ENCODE measurements at places on chromosomes 5 and 9.

GRCh38 chr9:18422296-18423036, 51.5 kb upstream of the ADAMTSL1 start:
- no peak for DNase-seq

DNA sequence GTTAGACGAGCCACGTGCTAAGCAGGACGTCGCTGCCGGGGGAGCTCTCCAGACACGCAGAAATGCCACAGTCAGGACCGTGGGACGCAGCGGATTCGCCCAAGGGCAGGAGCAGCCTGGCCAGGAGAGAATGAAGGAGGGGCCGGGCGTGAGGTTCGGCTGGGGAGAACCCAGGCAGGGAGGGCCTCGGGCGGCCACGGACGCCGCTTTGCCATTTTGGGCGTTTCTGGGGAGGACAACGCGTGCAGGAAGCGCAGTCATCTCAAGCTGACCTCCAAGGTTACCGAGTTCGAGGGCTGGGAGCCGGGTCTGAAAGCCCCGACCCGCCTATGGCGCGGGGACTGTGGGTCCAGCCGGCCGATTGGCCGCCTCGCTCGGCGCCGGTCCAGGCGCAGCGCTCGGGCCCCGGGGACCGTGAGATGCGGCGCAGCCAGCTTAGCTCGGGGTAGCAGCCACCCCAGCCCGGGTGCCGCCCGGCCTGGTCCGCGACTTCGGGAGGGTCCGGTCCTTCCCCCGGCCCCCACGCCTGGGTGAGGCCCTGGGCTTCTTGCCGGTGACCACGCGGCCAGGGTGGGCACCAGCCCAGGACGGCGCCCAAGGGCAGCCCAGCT, 760 bp upstream of the MAN1B1 start:
- no peak for DNase-seq

GRCh38 chr5:133552925-133553525, 59.3 kb downstream of the FSTL4 start:
- DNase-seq, result no peak

DNA sequence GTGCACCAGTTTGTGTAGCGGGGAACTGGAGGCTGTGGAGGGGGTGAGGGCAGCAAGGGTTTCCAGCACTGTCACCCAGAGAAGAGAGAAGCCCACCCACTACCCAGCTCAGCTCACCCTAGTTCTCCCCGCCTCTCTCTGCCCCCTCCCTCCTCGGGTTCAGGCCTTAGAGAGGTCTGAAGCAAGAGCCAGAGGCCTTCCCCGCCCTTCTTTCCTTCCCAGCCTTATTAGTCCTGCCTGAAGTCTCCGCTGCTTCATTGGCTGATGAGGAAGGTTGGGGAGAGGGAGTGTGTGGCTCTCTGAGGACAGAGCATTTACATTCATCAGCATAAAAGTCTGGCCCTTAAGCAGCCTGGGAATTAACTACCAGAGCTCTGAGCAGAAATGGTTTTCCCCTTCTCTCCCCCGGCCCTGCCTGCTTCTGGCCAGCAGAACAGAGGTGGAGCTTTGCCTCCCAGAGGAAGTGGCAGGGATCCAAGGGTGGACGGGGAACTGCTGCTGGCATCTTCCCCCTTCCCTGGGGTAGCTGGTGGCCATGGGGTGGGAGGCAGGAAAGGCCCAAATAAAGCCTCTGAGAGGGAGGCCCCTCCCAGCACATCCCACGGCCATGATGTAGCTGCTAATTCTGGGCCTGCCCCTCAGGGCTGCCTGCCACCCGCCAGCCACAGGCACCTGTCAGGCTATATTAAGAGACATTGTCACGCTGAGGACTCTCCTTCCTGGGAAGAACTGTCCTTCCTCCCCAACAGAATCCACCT, 4.1 kb downstream of the DNAJB5 start:
- peak; percentile 90 for DNase-seq

GRCh38 chr9:111831371-111832108, 36.8 kb upstream of the SHOC1 start:
- DNase-seq, result no peak

DNA sequence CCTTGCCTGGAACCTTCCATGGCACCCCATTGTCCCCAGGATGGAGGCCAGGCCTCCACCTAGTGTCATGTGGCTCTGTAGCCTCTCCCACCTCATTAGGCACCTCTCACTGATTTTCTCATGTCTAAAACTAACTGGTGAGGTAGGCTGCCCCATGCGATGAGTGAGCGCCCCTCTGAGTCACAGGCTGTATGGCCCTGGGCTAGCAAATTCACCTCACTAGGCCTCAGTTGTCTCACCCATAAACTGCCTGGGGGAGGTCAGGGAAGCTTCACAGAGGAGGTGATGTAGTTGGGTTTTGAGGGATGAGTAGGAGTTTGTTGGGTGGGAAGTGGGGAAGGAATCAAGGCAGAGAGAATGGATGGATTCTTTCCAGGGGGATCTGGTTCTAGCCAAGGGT, 8.8 kb downstream of the RXRA start:
- DNase-seq, result no peak

- no peak for DNase-seq
These were observed 35.2 kb downstream of the ZCCHC7 start for GRCh38 chr9:37155601-37156000.

DNA sequence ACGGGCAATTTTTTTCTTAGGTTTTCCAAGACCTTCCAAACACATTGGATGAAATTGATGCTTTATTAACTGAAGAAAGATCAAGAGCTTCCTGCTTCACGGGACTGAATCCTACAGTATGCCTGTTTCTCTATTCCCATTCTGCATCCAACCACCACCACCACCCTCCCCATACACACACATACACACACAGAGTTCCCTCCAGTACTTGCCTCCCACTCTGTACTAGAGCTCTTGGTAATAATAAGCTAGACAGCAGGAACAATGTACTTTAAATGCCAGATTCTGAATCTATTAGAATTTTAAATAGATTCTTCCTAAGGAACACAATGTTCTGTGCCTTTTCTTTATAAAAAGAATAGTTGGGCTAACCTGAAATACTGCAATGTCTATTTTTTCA, 67.4 kb downstream of the KLF9 start:
- DNase-seq, result no peak

- DNase-seq, result no peak
These were observed 9.6 kb downstream of the PFDN1 start for GRCh38 chr5:140293091-140293848.

DNA sequence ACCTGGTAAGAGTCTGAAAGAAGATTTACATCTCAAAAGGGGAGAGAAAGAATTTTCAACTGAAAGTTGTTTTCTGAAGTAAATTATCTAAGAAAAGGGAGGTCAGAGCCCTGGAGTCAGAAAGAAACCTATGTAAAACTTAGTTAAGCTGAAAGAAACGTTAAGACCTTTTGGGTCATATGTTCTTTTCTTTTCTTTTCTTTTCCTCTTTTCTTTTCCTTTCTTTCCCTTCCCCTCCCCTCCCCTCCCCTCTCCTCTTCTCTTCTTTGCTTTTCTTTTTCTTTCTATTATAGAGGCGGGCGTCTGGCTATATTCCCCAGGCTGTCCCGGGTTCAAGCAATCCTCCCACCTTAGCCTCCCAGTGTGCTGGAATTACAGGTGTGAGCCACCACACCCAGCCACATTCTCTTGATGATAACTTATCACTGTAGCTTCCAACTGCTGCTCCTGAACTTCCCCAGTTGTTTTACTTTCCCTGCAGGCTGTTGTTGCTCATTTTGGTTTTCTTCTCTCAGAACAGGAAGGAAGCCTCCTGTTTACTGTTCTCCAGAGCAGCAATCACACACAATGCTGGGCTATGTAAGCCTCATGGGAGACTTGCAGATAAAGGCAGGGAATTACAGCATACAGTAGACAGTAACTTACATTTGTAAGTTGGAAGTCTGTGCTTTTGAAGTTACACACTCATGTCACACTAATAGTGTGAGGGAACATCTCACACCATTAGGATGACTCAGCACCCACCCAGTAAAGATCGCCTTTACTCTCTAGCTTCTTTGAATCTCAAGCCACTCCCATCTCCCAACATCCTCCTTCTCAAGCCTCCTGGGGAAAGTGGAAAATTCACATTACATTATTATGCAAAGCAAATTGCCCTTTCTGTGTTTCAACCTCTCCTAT, 2216.6 kb upstream of the WWC1 start:
- DNase-seq, result no peak

DNA sequence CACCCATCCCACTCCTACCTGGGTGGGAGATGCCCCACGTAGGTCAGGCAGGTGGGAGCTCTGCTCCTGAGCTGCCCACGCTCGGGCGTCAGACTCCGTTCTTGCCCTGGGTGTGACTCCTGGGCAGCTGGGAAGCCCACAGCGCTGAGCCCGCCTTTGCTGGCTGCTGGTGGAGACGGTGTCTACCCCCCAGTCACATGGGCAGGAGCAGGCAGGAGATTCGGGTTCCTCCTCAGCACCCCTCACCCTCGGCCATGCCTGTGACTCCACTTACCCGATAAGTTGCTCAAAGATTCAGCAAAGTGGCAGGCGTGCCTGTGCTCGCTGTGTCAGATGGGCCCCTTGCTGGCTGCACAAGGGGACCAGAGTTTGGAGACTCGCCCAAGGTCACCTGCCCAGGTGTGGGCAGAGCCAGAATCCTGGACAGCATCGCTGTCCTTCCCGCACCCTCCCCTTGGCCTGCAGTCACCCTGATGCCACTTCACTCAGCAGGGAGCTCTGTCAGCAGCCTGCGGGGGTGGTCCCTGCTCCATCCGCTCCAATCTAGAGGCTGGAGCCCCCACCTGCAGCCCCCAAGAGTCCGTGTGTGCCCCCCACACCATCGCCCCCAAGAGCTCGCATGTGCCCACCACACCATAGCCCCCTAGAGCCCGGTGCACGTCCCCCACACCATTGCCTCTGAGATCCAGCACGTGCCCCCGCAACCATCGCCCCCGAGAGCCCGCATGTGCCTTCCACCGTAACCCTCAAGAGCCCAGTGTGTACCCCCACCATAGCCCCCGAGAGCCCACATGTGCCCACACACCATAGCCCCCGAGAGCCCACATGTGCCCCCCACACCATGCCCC, 4.2 kb downstream of the LCN1 start:
- DNase-seq, result no peak

DNA sequence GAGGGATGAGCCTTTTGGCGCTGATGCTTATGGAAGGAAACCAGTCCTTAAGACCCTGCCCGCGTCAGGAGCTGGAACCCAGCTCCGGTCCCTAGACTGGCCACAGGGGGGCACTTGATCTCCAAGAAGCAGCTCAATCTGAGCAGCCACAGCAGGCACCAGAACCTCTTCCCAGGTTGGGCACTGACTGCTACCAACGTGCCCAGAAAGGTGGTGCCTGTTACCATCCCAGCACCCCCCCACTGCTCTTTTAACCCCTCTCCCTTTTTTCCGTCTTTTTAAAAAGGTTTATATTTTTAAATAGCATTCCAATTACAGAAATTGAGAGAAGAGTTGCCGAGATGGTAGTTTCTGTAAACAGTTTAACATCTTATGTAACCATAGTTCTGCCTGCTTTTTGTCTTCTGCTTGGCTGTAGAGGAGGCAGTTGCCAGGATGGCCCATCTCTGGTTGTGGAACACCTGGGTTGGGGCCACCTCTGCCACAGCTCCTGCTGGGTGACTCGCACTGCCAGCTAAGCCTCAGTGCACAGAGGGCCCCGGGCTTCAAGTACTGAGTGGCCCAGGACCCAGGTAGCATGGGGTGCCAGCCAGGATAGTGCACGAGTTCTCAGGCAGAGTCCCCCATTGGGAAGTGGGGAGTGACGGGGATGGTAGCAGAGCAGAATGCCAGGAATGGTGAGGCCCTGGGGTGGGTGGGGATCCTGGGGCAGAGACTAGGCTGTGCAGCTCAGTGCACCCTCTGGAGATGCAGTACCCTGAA, 62.8 kb downstream of the PFDN1 start:
- no peak for DNase-seq

DNA sequence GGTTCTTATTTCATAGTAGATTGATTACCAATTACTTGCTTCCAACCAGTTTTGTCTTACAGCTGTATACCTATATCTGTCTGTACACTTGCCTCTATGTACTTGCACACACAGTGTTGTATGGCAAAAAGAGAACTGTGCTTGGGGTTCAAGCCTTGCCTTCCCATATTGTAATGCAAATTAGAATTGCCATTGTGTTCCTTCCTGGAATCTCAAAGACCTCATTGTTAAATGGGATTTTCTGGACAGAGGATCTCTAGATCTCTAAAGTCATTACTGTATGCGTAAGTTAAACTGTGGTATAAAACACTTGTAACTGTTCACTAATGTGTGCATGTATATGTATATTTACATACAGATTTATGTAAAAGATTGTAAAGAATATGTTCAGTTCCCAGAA, 428.8 kb downstream of the CAAP1 start:
- DNase-seq, result no peak

GRCh38 chr5:100904259-100904861, 1.3 kb upstream of the ST8SIA4 start:
- DNase-seq, result peak; percentile 81

GRCh38 chr5:111384220-111384619, 128.1 kb downstream of the STARD4 start:
- DNase-seq, result no peak

DNA sequence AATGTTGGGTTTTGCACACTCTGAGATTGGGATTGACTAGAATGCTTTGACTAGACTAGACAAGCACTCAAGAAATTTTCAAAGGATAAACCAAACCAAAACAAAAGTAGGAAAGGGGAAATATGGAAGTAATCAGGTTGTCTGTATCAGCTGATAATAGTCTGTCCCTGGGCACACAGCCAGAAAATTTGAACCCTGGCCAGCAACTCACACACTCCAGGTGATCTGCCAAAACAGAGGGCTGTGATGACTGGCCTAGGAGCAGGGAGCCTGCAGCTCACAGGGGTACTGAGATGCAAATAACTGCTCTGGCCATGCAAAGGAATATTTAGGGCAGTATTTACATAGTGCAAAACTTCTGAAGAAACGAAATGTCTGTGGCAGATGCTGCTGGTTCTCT, 112.3 kb upstream of the SMIM23 start:
- peak; percentile 44 for DNase-seq

DNA sequence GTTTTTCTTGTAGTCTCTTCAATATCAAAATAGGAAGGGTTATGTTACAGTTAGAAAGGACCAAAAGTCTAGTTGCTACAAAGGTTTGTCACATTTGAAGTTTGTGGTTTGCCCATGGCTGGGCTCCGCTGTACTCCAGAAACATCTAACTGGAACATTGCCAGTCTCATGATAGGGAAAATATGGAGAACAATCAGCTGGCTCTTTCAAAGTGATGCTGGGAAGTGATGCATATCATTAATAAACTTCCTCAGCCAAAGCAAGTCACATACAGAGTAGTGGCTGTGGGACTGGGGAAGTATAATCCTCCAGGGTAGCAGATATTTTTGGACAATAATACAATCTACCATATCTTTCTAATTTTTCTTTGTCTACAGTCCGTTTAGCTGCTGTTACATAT, 8.8 kb downstream of the BTF3 start:
- no peak for DNase-seq

GRCh38 chr9:20925256-20926045, 106.0 kb downstream of the HACD4 start:
- DNase-seq, result no peak

GRCh38 chr9:83512621-83513020, 25.6 kb downstream of the FRMD3 start:
- no peak for DNase-seq

DNA sequence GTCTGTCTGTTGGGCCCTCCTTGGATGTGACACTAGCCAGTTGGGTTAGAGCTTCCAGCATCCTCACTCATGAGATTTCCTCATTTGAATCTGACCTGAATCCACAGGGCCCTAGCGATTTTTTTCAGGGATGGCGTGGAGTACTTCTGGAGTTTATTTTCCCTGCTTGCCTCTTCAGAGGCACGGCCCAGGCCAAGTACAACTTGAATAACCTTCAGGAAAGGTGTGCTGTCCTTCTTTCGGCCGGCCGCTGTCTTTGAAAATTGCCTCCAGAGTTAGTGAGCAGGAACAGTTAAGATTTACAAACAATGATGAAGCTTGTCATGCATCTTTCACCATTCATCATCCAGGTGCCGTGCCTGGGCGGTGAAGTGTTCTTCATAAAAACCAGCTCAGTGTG, 49.5 kb upstream of the DMRT3 start:
- no peak for DNase-seq

GRCh38 chr5:91095786-91096385, 287.2 kb downstream of the ARRDC3 start:
- no peak for DNase-seq

Measured in vagina (tissue), 2 donors.